CD4-positive, CD25-positive, alpha-beta regulatory T cell (primary cell): ENCODE measurements at places on chromosomes 4 and X. TPM values are rescaled to one million over a fixed set of nuclear protein-coding genes. Genes with fewer than 3 reads are reported as not detected.

The ADH1A gene
- not detected for total RNA-seq

DNA sequence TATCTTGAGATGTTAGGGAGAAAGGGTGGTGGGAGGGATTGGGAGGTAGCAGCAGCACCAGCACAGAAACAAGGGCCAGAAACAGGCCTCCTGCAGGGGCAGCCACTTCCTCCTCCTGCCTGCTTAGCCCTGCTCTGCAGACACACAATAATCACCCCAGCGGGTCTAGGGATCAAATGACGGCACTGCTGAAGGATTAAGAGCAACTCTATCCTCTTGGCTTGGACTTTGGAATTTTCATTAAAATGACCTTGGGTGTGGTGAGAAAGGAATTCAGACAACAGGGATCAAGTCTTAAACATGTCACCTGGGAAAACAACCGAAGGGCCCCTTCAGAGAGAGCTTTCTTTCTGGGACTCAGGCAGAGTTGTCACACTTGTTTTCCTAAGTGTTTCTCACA, 353.4 kb downstream of the SPRY1 start:
- no peaks in the 10 kb centered on the region for H3K36me3 ChIP-seq
- H3K4me1 ChIP-seq: no peaks in the 10 kb centered on the region
- no peak overlapping the region for H3K27ac ChIP-seq
- DNase-seq: no peak
- no peaks in the 10 kb centered on the region for H3K27me3 ChIP-seq
- no peak overlapping the region for H3K4me3 ChIP-seq

The DRD5 gene
- total RNA-seq: not detected

The ERAS gene
- total RNA-seq: not detected

DNA sequence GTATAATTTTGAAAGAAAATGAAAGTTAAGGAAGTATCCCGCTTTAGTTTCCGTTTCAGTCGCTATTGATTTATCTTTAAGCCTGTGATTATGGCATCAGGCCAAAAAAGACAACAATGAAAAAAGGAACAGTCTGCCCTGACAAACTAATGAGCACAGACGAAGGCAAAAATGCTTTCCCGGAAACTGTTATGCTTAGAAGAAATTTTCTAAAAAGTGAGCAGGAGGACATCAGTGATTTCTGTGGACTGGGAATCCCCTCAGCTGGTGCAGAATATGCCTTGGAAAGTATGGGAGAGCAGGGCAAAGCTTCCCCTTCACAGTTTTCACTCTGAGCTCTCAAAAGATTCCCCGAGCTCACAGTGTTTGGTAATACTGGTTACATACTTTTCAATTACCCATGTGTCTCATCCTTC, 5.1 kb upstream of the CXCL10 start:
- no peak overlapping the region for H3K27ac ChIP-seq
- peak; percentile 4 for DNase-seq
- H3K4me1 ChIP-seq: no peaks in the 10 kb centered on the region
- no peak overlapping the region for H3K4me3 ChIP-seq
- peaks cover 10% of the 10 kb centered on the region for H3K27me3 ChIP-seq
- H3K36me3 ChIP-seq: no peaks in the 10 kb centered on the region

The LAMP2 gene
- 27.1 TPM for total RNA-seq

The CENPI gene
- total RNA-seq: 1.1 TPM

- H3K4me1 ChIP-seq: peaks cover 13% of the 10 kb centered on the region
- DNase-seq: no peak
- no peaks in the 10 kb centered on the region for H3K36me3 ChIP-seq
- H3K4me3 ChIP-seq: no peak overlapping the region
- H3K27me3 ChIP-seq: no peaks in the 10 kb centered on the region
Observed at GRCh38 chr4:10023050-10023419, 1.7 kb upstream of the SLC2A9 start.

- no peaks in the 10 kb centered on the region for H3K36me3 ChIP-seq
- DNase-seq: no peak
- no peak overlapping the region for H3K27ac ChIP-seq
- no peak overlapping the region for H3K4me3 ChIP-seq
- no peaks in the 10 kb centered on the region for H3K27me3 ChIP-seq
- no peaks in the 10 kb centered on the region for H3K4me1 ChIP-seq
Observed at GRCh38 chr4:160877087-160877790, 1286.6 kb downstream of the FSTL5 start.

The SLC10A4 gene
- not detected for total RNA-seq

- H3K27me3 ChIP-seq: no peaks in the 10 kb centered on the region
- peaks cover 4% of the 10 kb centered on the region for H3K4me1 ChIP-seq
- H3K36me3 ChIP-seq: no peaks in the 10 kb centered on the region
Observed at GRCh38 chrX:47523297-47523696, 37.7 kb upstream of the ARAF start.

- no peaks in the 10 kb centered on the region for H3K4me1 ChIP-seq
- no peak overlapping the region for H3K4me3 ChIP-seq
- H3K36me3 ChIP-seq: no peaks in the 10 kb centered on the region
- H3K27me3 ChIP-seq: no peaks in the 10 kb centered on the region
Observed at GRCh38 chr4:15982842-15983524, 20.0 kb upstream of the FGFBP2 start.

The MAP7D2 gene
- total RNA-seq: 0.99 TPM

GRCh38 chr4:21177092-21177491, 476.8 kb downstream of the PACRGL start:
- H3K27ac ChIP-seq: no peak overlapping the region
- no peak for DNase-seq
- no peaks in the 10 kb centered on the region for H3K27me3 ChIP-seq
- no peaks in the 10 kb centered on the region for H3K4me1 ChIP-seq
- H3K4me3 ChIP-seq: no peak overlapping the region
- H3K36me3 ChIP-seq: no peaks in the 10 kb centered on the region

DNA sequence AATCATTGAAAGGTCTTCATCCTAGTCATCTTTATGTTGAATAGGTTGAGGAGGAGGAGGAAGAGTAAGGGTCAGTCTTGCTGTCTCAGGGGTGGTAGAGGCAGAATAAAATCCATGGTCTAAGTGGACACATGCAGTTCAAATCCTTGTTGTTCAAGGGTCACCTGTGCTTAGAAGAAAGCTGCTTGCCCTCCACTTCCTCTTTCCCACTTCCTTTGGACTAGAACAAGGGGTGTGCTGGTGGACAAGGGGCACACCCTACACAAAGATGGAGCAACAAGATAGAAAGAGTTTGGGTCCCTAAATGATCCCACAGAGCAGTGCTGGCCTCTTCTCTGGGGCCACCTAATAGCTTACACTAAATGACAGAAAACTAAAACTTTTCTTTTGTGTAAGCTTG, 47.9 kb downstream of the HSD17B13 start:
- no peak overlapping the region for H3K27ac ChIP-seq
- no peaks in the 10 kb centered on the region for H3K36me3 ChIP-seq
- H3K4me1 ChIP-seq: no peaks in the 10 kb centered on the region
- no peak for DNase-seq
- H3K4me3 ChIP-seq: no peak overlapping the region

DNA sequence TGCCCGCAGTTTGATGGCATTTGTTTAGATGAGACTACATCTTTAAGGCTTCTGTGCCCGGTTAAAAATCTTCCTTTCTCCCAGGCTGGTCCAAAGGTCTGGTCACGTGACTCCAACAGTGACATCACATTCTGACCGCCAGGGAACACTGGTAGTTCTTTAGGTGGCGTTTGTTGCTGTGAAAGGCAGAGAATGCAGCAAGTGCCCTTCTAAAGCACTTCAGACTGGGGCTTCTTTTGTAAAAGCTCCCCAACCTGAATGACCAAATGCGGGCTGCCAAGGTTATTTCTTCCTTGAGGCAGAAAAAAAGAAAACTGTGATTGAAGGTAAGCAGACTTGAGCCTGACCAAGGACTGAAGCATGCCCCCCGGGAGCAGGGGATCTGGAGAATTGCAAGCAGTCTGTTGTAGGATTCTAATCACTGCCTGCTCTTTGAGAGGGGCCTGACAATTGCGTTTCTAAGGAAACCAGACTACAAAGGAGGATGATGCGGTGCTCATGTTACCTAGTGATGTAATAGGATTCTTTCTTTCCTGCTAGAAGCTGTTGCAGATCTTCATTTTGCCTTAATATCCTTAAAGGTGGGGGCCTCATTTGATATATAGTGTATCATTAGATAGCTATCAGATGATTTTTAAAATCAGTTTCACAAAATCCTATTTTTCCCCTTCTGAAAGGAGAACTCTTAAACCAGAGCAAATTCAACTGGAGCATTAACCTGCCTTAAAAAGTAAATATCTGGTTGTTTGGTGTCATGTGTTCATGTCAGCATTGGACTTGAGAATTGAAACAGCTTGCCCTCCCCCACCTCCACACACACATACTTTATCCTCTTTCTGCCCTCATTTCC, 133.1 kb downstream of the AKAP4 start:
- H3K27me3 ChIP-seq: no peaks in the 10 kb centered on the region
- DNase-seq: no peak
- H3K4me1 ChIP-seq: no peaks in the 10 kb centered on the region
